ENCODE measurements at places on chromosomes 1 and 21.

DNA sequence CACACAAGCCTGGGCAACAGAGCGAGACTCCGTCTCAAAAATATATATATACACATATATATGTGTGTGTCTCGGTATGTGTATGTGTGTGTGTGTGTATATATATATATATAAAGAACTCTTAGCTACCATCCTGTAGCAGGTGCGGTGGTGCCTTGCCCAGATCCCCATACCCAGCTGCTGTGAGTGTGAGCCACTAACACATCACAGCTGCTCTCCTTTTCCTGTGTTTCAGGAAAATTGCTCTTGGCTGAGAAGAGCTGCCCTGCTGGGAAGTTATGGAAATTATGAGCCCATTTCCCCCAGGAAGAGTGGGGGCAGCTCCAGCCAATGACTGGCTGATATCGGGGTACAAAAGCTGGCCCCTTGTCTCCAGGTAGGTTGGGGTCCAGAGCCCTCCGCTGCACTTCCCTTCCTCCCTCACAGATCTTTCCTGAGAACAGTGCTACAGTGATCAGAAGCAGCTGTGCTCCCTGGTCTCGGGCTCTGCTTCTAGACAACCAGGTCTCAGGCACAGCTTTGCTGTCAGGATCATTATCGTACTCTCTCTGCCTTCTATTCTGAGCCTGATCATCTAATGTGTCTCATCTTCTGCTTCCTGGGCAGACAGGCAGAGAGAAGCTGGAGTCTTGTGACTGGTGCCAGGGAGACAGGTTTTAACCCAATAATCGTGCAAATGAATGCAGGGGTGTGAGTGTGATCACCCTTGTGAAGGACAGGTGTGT is 109.6 kb upstream of the ZNF678 start:
- no peak for DNase-seq

GRCh38 chr1:104064399-104064798 is 314.7 kb downstream of the AMY1C start:
- no peak for DNase-seq

- no peak for DNase-seq
These were observed 21.1 kb downstream of the ERRFI1 start for GRCh38 chr1:8004803-8005573.

GRCh38 chr1:82391712-82392111 is 591.0 kb downstream of the ADGRL2 start:
- no peak for DNase-seq

- no peak for DNase-seq
These were observed 3.7 kb downstream of the MIGA1 start for GRCh38 chr1:77783141-77783540.

GRCh38 chr1:65362545-65362944 is 53.2 kb downstream of the DNAJC6 start:
- no peak for DNase-seq

Measured in activated naive CD4-positive, alpha-beta T cell treated with anti-CD3 and anti-CD28 coated beads, Interleukin-2, amount 10 ng/mL, durations not matched to agents 7 days and 5 days (primary cell).